ENCODE measurements at places on chromosomes 2 and 18.

DNA sequence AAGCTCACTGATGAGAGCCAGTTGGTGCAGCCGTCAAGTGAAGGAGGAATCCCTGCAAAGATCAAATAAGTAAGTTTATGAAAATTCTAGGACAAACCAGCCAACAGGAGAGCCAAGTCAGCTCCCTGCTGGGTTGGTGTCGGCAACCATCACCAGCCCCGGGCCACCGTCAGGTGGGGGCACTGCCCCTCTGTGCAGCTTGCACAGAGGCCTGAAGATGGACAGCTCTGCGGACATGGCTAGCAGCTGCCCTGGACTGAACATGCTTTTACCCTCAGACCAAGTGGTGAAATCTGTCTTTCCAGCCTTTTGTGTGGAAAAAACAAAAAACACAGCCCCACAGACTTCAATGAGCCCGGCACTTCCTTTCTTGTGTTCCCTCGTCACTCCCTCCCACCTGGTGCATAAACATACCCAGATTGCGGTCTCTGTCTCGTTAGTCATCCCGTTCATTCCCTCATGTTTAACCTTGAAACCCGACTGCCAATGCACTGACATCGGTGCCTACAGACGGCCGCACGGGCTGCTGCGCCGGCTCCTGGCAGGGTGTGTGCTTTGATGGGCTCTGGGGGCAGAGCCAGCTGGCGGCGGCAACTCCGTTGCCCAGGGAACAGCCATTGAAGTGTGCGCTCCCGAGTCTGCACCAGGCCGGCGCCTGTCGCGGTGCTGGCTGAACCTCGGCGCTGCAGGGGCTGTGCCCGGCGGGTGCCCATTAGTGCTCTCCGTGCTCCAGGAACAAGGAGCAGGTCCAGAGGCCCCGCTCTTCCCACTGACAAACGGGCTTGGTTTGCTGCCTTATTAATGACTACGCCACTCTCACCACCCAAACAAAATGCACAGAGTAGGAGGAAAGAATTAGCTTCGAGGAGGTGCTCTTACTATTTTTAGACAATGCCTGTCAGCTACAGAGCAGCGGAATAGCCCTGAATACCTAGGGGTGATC is 95.3 kb downstream of the EIPR1 start:
- DNase-seq: peak; percentile 27

- DNase-seq: no peak
These were observed 208.5 kb downstream of the SH3BP4 start for GRCh38 chr2:235160281-235160810.

DNA sequence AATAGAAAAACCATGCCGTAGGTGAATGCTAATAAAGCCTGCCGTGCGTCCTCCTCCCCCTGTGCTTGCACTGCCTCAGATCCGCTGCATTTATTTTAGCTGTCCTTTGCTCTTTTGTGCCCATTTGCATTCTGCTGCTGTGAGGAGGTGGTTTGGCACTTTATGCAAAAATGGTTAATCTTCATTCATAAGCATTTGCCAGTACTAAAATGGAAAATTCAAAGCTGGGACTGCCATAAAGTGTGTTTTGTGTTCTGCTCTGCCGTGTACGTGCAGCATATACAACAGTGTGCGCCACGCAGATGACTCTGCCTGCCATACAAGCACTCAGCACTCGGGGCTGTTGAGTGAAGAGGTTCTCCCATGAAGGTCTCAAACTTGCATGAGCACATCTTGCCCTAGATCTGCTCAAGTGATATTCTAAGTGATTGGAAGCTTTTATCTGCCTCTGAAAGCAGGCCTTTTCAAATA is 73.6 kb downstream of the SPATS2L start:
- DNase-seq: no peak

DNA sequence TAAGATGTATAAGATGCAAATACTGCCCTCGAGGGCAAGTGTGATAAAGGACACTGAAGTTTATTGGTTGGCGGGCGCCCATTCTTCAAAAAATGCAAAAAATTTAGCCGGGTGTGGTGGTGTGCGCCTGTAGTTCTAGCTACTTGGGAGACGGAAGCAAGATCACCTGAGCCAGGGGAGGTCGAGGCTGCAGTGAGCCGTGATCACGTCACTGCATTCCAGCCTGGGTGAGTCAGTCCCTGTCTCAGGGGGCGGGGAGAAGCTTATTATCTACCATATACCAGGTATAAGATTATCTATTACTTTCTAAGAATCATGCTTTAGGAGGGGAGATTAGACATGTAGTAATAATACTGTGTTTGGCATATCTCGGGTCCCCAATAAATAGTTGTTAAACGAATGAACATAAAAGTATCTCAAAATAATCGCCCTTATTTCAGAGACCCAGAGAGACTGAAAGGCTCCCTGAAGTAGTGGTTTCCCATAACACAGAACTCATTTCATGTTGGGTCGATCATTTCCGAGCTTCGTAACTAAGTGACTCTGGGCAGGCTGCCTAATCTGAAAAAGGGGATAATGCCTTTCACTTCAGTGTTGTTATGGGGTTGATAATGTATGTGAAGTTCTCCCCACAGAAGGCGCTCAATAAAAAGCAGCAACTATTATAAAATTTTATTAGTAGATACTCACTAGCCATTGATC is 1.2 kb upstream of the SELENOI start:
- peak; percentile 10 for DNase-seq

DNA sequence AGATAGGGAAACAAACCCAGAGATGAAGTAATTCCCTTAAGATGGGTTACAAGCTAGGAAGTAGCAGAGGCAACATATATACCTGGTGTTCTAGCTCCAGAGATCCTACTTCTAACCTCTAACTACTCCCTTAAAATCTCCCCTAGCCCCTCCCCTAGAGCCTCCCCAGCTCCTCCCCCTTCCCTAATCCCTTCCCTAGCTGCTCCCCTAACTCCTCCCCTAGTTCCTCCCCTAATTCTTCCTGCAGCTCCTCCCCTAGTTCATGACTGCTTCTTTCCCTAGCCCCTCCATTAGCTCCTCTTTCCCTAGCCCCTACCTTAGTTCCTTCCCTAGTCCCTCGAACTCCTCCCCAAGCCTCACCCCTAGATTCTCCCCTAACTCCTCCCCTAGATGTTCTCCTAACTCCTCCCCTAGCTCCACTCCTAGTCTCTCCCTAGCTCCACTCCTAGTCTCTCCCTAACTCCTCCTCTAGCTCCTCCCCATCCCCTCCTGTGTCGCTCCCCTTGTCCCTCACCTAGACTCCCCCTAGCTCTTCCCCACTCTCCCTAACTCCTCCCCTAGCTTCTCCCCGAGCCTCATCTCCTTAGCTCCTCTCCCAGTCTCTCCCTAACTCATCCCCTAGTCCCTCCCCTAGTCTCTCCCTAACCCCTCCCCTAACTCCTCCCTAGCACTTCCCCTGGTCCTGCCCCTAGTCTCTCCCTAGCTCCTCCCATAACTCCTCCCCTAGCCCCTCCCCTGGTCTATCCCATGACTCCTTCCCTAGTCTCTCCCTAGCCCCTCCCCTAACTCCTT is 108.9 kb downstream of the CD226 start:
- DNase-seq: no peak

GRCh38 chr18:74950479-74950878 is 258.5 kb downstream of the PTGR3 start:
- DNase-seq: no peak

GRCh38 chr2:71560638-71561011 is 107.3 kb downstream of the DYSF start:
- DNase-seq: no peak

DNA sequence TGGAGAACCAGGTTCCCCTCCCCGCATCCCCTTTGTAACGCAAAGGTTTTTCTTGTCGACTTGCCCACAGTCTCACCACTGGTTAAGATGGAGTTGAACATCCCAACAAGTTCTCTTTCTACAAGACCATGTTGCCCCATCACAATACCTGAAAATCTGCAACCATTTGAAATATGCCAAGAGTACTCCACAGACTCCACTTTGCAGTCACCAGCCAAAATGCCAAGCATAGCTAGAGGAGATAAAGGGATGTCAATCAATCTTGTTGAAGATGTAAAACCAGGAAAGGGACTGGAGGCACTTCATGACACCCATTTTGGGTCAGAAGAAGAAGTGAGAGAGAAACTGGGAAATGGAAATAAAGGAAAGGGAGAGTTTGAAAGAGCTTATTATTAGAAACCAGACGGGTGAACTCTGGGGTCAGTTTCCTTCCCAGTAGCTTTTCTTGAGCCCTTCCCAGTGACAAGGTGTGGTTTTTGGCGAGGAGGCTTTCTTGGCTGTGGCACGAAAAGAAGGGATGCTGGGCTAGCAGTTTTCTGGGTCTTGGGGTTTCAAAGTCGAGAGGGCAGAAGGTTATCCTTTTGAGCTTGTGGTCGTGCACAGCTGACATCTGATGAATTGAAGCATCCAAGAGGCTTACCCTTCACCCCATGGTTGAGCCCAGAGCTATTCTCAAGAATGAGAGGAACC is 79.3 kb downstream of the ACAA2 start:
- DNase-seq: no peak

DNA sequence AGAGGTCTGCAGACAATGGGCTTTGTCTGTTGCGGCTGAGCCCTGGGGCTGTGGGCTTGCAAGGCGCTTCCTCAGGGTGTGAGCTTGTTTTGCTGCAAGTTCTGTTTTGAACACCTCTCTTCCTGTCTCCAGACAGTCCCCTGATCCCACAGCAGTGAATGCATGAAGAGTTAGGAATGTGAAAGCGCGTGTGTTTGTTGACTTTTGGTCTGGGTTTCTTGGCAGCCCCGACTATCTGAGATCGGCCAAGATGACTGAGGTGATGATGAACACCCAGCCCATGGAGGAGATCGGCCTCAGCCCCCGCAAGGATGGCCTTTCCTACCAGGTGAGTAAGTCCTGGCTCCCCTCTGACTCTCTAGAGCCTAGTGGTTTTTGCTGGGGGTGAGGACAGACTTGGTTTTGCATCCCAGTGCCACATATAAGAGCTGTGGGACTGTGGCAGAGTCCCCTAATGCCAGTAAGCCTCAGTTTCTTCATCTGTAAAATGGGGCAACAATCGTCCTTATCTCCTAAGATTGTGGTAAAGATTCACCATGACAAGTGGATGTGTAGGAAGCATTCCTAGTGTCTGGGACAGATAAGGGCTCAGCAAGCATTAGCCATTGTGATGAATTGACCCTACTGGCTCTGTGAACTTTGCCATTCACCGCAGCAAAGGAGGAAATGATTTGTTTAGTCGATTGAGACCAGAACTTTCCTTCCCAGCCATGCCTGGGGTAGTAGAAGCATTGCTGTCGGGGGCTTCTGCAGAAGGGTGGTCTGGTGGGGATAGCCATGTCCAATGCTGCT is 3.0 kb downstream of the LBH start:
- DNase-seq: no peak

GRCh38 chr2:65121-65520 is 18.8 kb upstream of the FAM110C start:
- no peak for DNase-seq

DNA sequence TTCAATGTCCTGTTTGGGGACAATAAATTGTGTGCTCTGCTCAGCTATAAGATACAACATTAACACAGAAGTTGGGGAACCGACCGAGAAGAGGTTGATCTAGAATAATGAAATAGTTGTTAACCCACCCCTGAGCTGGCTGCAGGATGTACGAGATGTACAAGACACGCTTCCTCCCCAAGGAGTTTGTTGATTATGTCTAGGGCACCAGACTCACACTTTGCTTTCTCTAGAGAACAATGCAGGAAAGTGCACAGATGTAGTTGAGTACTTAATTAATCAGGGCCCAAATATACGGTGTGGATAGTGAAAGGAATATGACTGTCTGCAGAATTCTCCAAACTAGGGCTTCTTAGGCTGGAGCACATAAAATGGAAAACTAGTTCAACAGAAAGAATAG is 415.2 kb upstream of the TNP1 start:
- DNase-seq: no peak

DNA sequence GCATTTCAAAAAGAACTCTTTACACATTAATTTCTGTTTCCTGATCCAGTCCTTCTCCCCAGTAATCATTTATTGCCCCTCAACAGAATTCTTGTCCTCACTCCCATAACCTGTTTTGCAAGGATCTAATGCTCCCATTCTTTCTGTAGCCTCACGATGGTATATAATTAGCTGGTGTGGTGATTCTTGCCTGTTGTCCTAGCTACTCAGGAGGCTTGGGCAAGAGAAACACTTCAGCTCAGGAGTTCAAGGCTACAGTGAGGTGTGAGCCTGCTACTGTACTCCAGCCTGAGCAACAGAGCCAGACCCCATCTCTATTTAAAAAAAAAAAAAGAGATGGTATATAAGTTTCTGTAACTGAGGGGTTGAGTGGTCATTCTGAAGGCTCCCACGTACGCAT is 7.7 kb upstream of the TRAPPC8 start:
- DNase-seq: no peak

DNA sequence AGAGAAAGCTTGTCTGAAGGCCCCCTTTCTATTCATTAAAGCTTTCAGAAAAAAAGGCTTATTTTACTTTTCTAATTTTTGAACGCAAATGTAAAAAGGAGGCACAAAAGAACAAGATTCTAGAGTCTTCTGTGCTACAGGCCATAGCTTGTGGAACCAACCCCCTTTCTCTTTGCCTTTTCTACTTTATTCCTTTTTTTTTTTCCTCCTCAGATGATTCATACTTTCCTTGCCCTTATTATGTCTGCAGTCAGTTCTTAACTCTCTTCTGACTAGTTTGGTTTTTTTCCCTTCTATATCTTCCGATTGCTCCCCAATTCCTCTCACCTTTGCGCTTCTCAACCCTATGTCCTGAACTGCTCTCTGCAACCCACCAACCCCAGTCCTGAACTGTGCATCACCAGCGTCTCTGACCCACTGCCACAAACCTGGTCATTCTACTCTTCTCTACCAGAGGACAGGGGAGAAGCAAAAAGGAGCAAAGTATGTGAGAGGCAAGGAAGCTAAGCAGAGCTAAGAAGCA is 56.9 kb upstream of the WIPF1 start:
- DNase-seq: no peak

- no peak for DNase-seq
These were observed 22.1 kb downstream of the SERPINE2 start for GRCh38 chr2:224016963-224017362.

DNA sequence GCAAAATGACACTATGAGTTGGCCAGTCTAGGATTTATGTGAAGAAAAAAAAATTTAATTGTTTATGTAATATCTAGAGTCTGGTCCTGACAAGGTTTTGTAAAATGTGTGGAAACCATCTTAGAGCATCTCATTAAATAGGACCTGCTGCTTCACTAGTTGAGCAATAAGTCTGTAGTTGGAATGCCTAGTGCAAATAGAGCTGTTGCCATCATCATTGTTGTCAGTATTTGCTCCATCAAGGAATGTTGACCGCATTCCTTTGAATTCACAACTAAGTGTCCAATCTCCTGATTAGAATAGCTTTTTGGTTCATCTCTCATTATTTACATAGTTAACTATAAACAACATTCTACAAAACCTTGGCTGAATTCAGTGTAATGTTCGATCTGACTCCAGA is 32.2 kb upstream of the RPE start:
- no peak for DNase-seq

DNA sequence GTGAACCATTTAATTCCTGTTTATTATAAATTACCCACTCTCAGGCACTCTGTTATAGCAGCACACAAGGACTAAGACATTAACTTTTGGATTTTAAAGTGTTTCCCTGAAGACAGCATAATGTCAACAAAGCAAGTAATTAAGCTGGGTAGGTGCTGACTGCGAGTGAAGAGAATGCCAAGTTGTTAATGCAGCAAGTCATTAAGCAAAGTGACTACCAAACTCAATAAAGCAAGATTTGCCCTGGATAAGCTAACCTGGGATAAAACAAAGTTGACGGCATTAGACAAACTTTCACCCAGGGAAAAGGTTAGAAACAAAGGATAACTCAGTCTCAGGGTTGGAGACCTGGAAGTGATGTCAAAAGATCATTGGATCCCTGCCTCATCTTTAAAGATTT is 28.4 kb upstream of the NABP1 start:
- DNase-seq: no peak

GRCh38 chr2:180495606-180496005 is 484.8 kb upstream of the UBE2E3 start:
- no peak for DNase-seq
